ENCODE measurements at places on chromosomes 12 and 14.

DNA sequence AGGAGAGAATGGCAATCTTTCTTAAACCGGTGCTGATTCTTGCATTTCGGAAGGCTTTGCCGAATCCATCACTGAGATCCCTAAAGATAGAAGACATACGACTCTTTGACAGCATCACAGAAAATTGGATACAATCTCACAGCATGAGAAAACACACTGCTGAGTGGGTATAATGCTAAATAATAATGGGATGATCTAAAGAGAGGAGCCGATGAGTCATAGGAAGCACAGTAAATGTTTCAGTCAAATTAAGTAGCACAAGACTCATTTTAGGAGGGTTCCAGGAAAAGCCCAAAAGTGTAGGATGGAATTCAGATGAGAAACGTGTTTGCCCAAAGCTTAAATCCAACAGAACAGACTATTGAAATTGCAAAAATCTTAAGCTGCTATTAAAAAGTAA is 81.7 kb downstream of the CPNE8 start:
- DNase-seq = peak; percentile 32

- DNase-seq = no peak
Measured at GRCh38 chr12:26318661-26319068, 123.3 kb downstream of the SSPN start.

DNA sequence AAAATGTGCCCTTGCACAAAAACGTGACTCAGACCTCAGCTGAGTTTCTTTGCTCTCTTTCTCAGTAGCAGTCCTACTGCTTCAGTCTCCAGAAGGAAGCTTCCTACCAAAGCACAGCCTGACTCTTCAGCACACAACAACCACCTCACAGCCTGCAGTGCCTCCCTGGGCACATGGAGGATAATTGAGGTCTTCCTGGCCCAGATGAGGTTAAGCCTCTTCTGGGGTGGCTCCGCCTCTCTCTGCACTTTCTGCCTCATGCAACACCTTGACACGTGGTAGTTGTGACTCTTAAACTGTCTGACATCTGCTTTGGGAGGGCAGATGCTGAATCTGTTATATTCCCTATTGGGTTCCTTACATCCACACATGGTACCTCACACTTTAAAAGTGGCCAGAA is 33.8 kb downstream of the GIT2 start:
- DNase-seq = no peak

DNA sequence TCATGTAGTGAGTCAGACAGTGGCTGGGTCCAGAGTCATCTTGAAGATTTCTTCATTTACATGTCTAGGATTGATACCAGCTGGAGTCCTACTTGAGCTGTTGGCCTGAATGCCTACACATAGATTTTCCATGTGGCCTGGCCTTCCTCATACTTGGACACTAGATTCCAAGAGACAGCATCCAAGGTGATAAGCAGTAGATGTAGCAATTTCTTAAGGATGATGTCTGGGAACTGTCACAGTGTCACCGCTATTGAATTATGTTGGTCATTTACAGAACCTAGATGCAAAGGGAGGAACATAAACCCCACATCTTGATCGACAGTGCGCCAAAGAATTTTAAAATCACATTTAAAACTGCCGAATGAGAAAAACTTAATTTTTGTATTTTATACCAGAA is 412.3 kb downstream of the TRHDE start:
- no peak for DNase-seq

GRCh38 chr14:100410056-100410565 is 87.0 kb downstream of the SLC25A47 start:
- DNase-seq = no peak

- DNase-seq = no peak
Measured at GRCh38 chr12:109513051-109513450, 35.6 kb downstream of the UBE3B start.

DNA sequence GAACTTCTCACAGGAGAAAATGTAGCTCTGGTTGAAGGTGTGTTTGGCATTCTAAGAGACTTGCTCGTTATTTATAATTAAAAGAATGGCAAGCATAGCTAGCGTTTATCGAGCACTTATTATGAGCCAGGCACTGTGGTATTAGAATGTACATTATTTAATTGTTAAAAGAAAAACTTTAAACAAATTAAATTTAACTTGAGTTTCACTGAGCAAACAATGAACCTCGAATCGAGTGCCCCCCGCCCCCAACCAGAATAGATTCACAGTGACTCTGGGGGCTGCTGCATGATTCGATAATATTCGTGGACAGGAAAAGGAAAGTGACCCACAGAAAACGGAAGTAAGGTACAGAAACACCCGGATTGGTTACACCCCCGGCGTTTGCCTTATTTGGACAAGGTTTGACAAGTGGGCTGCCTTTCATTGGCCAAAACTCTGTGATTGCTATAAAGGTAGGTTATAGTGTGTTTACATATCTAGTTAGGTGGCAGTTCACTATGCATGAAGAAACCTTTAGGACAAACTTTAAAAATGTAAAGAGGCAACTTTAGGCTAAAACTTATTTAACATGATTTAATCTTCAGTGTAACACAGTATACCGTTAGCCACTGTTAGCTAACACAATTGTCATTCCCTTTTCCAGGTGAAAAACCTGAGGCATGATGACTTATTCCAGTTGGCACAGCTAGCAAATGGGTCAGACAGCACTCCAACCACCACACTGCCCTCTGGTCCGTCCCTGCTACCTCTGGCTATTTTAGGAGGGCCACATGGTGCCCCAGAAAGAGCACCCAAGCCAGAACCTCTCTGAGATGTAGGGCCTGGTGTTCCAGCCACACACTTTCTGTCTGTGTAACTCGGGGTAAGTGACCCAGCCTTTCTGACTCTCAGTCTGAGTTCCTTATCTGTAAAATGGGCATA is 7.1 kb downstream of the SCNN1A start:
- no peak for DNase-seq

- no peak for DNase-seq
Measured at GRCh38 chr12:41254004-41254914, 66.1 kb downstream of the PDZRN4 start.

GRCh38 chr12:90653040-90653439 is 301.9 kb downstream of the CCER1 start:
- DNase-seq = no peak

DNA sequence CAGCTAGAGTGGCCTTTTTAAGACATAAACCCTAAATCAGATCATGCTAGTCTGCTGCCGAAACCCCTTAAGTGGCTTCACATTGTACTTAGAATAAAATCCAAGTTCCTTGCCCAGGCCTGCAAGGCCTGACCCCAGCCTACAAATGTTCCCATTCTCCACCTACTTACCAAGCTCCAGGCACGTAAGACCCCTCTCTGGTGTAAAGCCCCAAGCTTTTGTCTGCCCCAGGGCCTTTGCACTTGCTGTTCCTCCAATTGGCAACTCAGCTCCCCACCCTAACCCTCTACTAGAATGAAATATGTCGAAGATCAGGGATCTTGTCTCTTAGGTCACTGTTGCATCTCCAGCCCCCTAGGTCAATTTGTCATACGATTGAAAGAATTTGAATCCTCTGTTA is 27.1 kb upstream of the MED13L start:
- DNase-seq = no peak

- no peak for DNase-seq
Measured at GRCh38 chr12:104764225-104765091, 193.6 kb downstream of the SLC41A2 start.

DNA sequence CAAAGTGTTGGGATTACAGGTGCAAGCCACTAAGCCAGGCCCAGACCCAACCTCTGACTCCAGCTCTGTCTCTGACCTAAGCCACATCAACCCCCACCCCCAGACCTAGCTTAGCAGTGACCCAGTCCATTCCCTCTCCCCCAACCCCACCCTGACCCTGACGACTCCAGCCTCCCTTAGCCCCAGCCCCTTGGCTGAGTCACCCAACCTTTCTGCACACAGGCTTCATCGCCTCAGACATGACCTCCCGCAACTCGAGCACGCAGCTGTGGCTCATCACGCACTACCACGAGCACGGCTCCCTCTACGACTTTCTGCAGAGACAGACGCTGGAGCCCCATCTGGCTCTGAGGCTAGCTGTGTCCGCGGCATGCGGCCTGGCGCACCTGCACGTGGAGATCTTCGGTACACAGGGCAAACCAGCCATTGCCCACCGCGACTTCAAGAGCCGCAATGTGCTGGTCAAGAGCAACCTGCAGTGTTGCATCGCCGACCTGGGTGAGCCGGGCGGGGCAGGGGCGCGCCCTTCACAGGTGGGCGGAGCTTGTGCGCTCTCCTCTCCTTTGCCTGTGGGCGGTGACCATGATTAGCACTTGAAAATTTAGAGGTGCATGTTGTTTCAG is 7.8 kb downstream of the ACVRL1 start:
- no peak for DNase-seq

- DNase-seq = no peak
Measured at GRCh38 chr12:42468341-42468821, 121.2 kb downstream of the PRICKLE1 start.

GRCh38 chr12:92493816-92494215 is 209.0 kb upstream of the PLEKHG7 start:
- no peak for DNase-seq

- DNase-seq = no peak
Measured at GRCh38 chr12:88247241-88247643, 105.1 kb downstream of the TMTC3 start.

DNA sequence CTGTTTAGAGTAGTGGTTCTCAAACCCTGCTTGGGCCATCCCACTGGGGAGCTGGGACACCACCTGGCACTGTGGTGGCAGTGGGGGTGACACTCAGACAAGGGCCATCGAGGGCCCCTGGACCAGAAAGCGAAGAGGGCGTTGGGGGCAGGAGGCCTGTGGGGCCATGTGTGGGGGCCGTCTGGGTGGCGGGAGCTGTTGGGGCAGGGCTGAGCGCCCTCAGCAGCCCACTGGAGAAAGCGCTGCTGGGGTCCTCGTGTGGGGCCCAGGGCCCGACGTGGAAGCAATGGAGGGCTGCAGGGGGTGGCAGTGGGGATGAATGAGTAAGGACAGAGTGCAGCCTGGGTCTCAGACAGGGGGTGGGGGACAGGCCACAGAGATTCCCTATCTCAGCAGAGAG is 5.9 kb upstream of the ADSS1 start:
- no peak for DNase-seq
